Caco-2 (cell line): ENCODE measurements at places on chromosomes 3 and 15.

GRCh38 chr15:64749167-64749566 lies 26.2 kb downstream of the RBPMS2 start:
- no peak overlapping the region for H3K4me3 ChIP-seq
- no peaks in the 10 kb centered on the region for H3K36me3 ChIP-seq
- no peaks in the 10 kb centered on the region for H3K27me3 ChIP-seq
- no peak for DNase-seq

DNA sequence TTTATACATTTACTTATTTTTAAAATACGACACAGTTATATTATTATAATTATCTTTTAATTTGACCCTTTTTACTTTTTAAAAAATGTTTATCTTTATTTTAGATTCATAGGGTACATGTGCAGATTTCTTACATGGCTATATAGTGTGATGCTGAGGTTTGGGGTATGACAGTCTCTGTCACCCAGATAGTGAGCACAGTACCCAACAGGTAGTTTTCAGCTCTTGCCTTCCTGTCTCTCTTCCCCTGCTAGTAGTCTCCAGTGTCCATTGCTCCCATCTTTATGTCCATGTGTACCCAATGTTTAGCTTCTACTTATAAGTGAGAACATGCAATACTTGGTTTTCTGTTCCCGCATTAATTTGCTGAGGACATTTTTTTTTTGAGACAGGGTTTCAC lies 21.8 kb upstream of the KCNMB2 start:
- no peaks in the 10 kb centered on the region for H3K36me3 ChIP-seq
- no peaks in the 10 kb centered on the region for H3K4me1 ChIP-seq
- DNase-seq = no peak
- H3K27ac ChIP-seq = peak overlapping the region; percentile 39
- H3K4me3 ChIP-seq = no peak overlapping the region
- H3K27me3 ChIP-seq = no peaks in the 10 kb centered on the region

DNA sequence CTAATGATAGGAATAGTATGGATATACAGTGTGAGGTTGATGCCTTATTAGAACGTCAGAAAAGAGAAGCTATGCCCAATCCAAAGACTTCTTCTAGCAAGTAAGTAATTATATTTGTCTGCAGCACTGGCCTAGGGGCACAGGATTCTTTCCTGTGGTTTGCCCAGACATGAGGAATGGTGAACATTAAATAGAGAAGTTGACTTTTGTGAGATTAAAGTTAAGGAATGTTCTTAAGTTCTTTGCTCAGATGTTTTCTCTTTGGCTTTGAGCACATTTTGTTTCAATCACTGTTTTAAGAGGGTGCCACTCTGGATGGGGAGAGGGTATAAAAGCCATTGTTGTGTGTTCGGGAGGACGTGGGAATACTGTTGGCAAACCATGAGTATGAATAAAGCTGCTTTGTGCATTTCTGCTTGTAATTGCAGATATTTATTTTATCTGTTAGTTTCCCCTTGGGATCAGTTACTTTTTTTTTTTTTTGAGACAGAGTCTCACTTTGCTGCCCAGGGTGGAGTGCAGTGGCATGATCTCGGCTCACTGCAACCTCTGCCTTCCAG lies 8.3 kb downstream of the KIF23 start:
- H3K4me3 ChIP-seq = no peak overlapping the region
- no peaks in the 10 kb centered on the region for H3K4me1 ChIP-seq
- H3K27ac ChIP-seq = no peak overlapping the region
- H3K27me3 ChIP-seq = no peaks in the 10 kb centered on the region
- no peak for DNase-seq
- peaks cover 3% of the 10 kb centered on the region; the same call in 1 of the 2 replicates for H3K36me3 ChIP-seq

- no peak for DNase-seq
- no peaks in the 10 kb centered on the region for H3K27me3 ChIP-seq
- peaks cover 35% of the 10 kb centered on the region for H3K4me1 ChIP-seq
- H3K36me3 ChIP-seq = no peaks in the 10 kb centered on the region
- no peak overlapping the region for H3K27ac ChIP-seq
Observed at GRCh38 chr3:172692751-172693338, 18.0 kb downstream of the NCEH1 start.

GRCh38 chr15:66800584-66801235 lies 98.7 kb downstream of the SMAD6 start:
- H3K4me1 ChIP-seq = peaks cover 25% of the 10 kb centered on the region
- H3K4me3 ChIP-seq = no peak overlapping the region
- no peak overlapping the region for H3K27ac ChIP-seq
- no peaks in the 10 kb centered on the region for H3K36me3 ChIP-seq

GRCh38 chr3:29267226-29267625 lies 13.6 kb upstream of the RBMS3 start:
- no peak overlapping the region for H3K27ac ChIP-seq
- H3K4me1 ChIP-seq = no peaks in the 10 kb centered on the region
- no peaks in the 10 kb centered on the region for H3K27me3 ChIP-seq
- no peak for DNase-seq

DNA sequence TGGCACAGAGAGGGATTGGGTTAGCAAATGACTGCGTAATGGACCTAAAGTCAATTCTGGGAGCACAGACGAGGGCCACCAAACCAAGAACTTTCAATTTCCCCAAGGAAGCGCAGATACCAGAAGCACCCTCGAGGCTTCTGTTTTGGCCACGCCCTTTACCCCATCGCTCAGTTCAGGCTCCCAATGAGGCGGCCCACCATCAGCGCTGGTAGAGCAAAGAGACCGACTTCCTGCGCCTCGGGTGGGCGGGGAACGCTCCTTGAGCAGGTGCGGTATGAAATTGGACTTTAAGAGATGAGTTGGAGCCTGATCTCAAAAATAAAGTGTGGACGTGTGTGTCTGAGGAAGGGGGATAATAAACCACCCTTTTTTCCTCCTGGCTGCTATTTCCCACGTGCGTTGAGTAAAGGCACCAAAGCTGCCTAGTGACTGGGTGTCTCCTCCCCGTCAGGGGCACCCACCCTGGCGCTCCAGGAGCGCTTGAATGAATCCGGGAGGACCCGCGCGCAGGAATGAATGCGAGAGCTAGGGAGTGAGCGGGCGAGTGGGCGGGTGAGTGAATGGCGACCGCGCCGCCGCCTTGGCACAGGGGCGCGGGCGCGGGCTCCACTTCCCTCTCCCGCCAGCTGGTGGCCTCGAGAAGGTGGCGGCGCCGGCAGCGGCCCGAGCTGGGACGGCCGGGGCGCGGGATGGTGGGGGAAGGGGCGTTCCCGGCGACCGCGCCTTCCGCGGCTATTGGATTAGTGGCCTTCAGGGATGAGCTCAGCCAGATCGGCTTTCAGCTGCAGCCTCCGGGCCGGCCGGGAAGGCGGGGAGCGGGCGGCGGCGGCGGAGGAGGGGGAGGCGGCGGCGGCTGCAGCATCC lies at the start of gene SPSB4:
Gene SPSB4 (plus strand): TSS at position 772 of the 867 bp plus-strand sequence. CDS start 14,758 bp downstream, outside the sequence.
- no peaks in the 10 kb centered on the region for H3K36me3 ChIP-seq
- DNase-seq = no peak
- no peak within 1 kb of the TSS for H3K27ac ChIP-seq
- no peaks in the 10 kb centered on the region for H3K4me1 ChIP-seq

GRCh38 chr3:16568115-16568514 lies 37.1 kb downstream of the DAZL start:
- no peaks in the 10 kb centered on the region for H3K36me3 ChIP-seq
- no peak for DNase-seq
- H3K4me3 ChIP-seq = no peak overlapping the region
- no peaks in the 10 kb centered on the region for H3K4me1 ChIP-seq
- H3K27ac ChIP-seq = no peak overlapping the region
- H3K27me3 ChIP-seq = no peaks in the 10 kb centered on the region

DNA sequence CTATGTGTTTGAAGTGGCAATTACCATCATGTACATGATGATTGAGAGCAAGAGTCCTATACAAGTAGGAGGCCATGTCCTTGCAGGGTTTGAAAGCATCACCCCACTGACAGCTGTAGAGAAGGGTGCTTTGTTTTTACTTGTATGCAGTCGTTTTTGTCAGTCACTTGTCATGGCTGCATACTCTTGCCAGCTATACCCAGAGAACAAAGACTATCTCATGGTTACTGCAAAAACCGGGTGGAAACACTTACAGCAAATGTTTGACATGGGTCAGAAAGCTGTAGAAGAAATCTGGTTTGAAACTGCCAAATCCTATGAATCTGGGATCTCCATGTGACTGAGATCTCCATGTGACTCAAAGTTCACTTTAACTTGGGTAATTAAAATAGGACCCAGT lies 6.9 kb upstream of the PSMA4 start:
- DNase-seq = no peak
- no peaks in the 10 kb centered on the region for H3K4me1 ChIP-seq
- H3K27me3 ChIP-seq = no peaks in the 10 kb centered on the region
- no peak overlapping the region for H3K27ac ChIP-seq
- no peaks in the 10 kb centered on the region for H3K36me3 ChIP-seq

DNA sequence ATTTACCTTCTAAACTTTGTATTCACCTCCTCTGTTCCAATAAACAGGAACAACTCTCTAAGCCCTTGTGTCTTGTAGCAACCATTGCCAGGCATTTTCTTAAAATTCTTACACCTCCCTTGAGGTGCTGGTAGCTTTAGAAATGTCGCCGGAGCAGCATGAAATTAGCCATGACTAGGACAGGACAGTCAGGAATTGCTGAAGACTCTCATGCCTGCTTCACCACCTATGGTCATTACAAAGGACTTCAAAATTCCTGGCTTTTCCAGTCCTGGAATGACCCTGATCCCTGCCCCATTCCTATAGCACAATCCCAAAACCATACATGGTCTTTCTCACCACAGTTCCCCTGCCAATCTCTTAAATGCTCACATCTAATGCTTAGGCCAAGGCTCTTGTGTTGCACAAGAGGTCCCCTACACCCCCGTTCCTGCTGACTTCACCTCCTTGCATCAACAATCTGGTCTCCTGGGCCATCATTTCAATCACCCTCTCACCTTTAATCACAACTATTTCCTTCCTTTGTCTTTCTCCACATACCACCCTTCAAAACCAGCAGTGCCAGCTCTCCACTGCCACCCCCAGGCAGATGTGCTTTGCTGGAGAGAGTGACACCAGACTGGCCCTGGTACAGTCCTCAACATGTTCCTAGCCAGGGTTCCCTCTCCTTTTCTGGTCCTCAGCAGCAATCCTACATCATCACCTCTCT lies 113.2 kb upstream of the TJP1 start:
- H3K27ac ChIP-seq = peak overlapping the region; percentile 4
- H3K36me3 ChIP-seq = no peaks in the 10 kb centered on the region
- H3K4me3 ChIP-seq = no peak overlapping the region

DNA sequence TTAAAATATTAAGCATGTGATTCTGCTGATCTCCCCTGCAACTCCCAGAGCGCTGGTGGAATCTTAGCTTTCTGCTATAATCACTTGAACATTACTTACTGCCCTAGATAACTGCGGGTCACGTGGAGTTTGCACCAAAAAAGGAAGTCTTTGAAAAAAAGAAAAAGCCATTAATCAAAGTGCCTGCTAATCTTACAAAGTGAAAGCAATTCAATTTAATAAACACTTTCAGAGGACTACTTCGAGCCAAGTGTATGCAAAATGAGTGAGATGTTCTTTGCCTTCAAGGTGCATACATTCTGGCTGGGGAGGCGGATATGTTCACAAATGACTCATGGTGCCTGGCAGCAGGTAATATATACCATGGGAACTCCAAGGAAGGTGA lies 109.9 kb upstream of the GAP43 start:
- no peaks in the 10 kb centered on the region for H3K4me1 ChIP-seq
- H3K36me3 ChIP-seq = no peaks in the 10 kb centered on the region
- DNase-seq = no peak
- H3K27ac ChIP-seq = no peak overlapping the region
- no peak overlapping the region for H3K4me3 ChIP-seq
- no peaks in the 10 kb centered on the region for H3K27me3 ChIP-seq

DNA sequence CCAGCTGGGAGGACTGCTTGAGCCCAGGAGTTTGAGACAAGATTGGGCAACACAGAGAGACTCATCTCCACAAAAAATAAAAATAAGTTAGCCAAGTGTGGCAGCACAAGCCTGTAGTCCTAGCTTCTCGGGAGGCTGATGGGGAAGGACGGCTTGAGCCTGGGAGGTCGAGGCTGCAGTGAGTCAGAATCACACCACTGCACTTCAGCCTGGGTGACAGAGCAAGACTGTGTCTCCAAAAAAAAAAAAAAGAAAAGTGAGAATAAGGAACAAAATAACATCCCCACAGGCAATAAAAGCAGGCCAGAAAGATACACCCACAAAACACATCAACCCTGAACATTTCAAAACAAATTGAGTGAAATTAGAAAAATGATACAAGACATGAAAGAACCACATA lies 48.7 kb upstream of the OCA2 start:
- no peak overlapping the region for H3K4me3 ChIP-seq
- no peaks in the 10 kb centered on the region for H3K27me3 ChIP-seq
- no peak overlapping the region for H3K27ac ChIP-seq
- peaks cover 3% of the 10 kb centered on the region for H3K36me3 ChIP-seq
- DNase-seq = no peak

DNA sequence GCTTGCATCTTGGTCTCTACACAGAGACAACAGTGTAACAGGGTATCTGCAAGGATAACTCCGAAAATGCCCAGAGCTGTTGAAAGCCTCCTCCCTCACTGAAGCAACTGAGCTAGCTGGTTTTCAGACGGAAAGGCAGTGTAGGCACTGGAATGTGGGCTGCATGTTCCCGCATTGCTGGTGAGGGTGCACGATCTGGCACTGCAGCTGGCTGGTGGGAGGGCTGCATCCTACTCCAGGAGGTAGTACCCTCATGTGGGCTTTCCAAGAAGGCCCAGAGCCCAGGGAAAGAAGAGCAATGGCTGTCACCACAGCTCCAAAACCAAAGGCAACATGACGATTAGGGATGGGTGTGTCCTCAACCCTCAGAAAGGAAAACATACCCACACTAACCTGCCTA lies 28.7 kb upstream of the RPS17 start:
- DNase-seq = no peak
- no peak overlapping the region for H3K4me3 ChIP-seq
- peaks cover 18% of the 10 kb centered on the region for H3K4me1 ChIP-seq
- H3K27ac ChIP-seq = no peak overlapping the region
- H3K27me3 ChIP-seq = no peaks in the 10 kb centered on the region

- H3K4me3 ChIP-seq = no peak overlapping the region
- no peak for DNase-seq
- H3K4me1 ChIP-seq = no peaks in the 10 kb centered on the region
- no peak overlapping the region for H3K27ac ChIP-seq
Observed at GRCh38 chr15:39798382-39798781, 15.7 kb upstream of the FSIP1 start.

DNA sequence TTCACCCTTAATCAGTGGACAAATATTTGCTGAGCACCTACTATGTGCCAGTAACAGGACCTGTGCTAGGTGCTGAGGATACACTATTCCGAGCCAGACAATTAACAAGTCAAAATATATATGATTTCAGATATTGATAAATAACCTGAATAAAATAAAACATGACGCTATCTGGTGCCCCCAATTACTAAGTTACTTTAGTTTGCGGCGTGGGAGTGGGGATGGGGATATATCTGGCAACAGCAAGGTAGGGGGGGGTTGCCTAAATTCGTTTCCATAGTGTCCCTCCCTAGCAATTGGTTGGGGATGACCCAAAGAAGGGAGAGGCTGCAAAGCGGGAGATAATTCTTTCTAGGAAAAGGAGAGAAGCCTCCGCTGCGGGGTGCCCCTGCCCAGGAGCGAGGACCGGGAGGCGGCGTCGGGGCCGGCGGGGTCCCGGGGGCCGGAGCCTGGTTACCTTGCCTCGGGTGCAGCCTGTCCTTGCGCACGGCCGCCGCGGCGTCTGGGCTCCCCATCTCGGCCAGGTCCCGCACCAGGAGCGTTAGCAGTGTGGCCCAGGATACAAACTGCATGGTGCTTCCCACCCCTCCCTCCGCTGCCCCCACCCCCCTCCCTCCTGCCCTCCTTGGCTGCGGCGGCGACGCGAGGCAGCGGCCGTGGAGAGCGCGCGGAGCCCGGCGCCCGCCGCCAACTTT lies 567 bp downstream of the ADAMTS9 start:
- H3K27ac ChIP-seq = peak overlapping the region; percentile 14
- H3K36me3 ChIP-seq = no peaks in the 10 kb centered on the region
- peak overlapping the region; percentile 71 for H3K4me3 ChIP-seq
- no peaks in the 10 kb centered on the region for H3K27me3 ChIP-seq
- no peak for DNase-seq
